Astrocyte of the cerebellum (primary cell): ENCODE measurements at places on chromosomes 7 and 10.

- DNase-seq, result no peak
Measured at GRCh38 chr7:69843653-69844052, 245.4 kb downstream of the AUTS2 start.

- DNase-seq, result no peak
Measured at GRCh38 chr10:86663576-86664339, 4.6 kb upstream of the LDB3 start.

GRCh38 chr7:93902777-93903423, 3.5 kb upstream of the GNGT1 start:
- DNase-seq, result no peak

DNA sequence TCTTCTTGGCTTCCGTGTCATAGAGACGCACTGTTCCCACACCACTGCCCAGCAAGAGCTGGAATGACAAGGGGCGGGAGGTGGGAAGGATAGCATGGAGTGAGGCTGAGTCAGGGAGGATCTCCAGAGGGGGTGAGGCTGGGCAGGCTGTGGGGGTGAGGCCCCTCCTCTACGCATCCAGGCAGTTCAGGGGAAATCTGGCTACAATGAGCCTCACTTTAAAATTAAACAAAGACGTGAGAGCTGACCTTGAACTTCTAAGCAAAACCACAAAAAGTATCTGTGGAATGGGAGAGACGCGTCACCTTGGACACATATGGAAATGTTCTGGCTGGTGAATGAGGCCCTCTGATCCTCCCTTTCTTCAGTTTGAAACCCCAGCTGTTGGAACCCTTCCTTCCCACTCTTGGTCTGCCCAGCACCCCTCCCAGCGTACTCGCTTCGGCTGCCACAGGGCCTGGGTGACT, 17.7 kb downstream of the WDR91 start:
- DNase-seq, result peak; percentile 98

DNA sequence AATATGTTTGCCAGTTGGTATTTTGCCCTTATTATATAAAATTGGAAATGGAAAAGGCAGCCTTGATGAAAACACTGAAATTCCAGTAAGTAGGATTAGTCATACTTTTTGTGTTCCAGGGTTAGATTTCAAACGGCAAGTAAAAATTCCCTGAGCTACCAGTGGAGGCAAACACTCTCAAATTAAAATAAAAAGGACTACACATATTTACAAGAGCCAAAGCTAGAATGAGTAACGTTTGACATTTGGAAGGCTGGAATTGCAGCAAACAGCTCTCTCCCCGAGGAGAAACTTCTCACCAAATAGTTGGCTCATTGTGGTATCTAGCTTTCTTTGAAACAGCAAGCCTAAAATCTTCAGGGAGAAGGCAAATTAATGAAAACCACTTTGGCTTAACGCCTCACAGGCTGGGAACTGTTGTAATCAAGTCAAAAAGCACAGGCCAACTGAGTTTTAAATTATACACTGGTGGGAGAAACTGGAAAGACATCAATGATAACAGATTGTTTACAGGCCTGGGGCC, 288.4 kb downstream of the SNX13 start:
- peak; percentile 88 for DNase-seq

DNA sequence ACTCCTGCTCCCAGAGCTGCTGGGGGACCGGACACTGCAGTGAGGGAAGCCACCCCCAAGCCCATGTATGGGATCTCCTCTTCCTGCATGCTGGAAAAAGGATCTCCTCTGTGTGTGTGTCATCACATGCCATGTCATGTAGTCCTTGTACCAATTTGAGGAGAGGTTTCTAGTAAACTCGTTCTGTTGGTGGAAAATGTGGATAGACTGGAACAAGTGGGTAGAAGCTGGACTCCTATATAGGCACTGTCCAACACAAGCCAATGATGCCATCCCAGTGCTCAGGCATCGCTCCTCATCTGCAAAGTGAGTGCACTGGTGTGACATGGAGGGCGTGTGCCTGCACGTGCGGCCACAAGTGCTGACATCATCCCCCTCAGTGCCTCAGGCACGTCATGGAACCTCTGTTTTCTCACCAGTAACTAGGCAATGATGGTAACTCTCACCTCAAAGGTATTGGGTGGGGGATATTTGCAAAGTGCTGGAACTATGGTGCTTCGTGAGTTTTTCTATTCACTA, 19.3 kb downstream of the MYO1G start:
- no peak for DNase-seq

DNA sequence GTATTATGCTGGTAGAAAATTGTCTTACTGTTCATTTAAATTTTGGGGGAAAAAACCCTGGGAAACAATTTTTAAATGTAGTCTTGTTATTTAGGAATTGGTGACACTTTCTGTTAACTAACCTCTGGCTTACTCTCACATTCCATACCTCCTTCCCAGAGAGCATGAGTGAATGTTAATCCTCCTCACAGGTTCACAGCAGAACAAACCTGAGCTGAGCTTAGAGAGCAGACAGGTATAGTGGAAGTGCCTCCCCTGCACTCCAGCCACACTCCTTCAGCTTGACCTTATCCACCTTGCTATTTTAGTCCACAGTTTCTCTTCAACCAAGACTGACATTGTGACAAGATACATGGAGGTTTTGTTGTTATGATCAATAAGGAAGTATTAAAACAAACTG, 235.9 kb downstream of the FOXP2 start:
- no peak for DNase-seq
